ENCODE measurements at places on chromosomes 12 and 14.
A peak's percentile ranks its signal among the peaks of the same experiment; 100 is the strongest.

GRCh38 chr12:18521461-18521860 lies 216.4 kb downstream of the PLCZ1 start:
- no peak for DNase-seq

DNA sequence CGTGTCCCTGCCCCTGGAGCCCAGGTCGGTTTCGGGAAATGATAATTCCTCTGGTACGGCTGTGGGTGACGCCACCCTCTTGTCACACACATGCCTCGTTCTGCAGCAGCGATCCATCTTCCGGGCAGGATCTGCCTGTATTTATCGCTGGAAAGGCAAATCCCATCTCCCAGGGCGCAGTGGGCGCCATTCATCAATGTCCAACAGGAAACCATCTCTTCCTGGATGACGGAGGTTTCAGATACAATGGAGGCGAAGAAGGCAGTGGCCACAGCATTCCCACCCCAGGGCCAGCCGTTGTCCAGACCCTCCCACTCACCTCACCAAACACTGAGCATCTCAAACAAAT lies 74.2 kb downstream of the NOC4L start:
- DNase-seq, result no peak

DNA sequence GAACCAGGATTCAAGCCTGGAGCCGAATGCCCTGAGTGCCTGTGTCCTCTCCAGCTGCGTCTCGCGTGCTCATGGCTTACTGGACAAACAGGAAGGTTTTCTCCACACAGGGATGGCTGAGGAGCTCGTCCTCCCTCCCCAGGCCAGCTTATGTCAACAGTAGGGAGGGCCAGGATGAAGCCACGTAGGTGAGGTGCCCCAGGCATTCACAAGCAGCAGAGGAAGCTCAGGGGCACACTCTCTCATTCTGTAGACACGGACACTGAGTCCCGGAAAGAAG lies 49.3 kb downstream of the TRPV4 start:
- no peak for DNase-seq

- no peak for DNase-seq
These were observed 403.1 kb downstream of the TMEM121 start for GRCh38 chr14:105929327-105930081.

DNA sequence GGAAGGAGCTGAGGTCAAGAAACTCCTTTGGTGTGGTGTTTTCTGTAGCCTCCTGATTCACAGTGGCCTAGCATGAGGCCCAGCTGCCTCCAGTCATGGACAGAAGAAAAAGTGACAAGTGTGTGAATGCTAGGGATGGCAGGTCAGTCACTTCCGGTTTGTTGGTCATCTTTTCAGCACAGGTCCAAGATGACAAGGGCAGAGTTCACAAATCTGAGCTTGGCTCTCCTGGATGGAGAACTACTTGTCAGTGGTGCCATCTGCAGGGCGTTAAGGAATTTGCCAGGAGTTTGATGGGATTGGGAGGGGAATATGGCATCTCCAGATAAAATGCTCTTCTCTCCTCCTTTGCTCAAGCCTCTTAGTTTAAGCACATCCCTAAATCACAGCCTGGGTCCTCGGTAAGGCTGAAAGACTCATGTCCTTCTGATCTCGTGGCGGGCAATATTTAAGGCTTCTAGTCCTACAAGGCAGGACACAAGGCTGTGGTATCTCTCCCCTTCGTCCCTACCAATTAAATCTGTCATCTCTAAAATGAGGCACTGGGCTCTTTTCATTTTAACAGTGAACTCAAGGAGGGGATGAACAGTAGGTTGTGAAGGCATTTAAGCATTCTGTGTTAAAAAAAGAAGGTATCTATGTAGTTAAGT lies 10.0 kb downstream of the TUBA1B start:
- DNase-seq, result no peak

- no peak for DNase-seq
These were observed 10.8 kb upstream of the GYS2 start for GRCh38 chr12:21615431-21615830.

DNA sequence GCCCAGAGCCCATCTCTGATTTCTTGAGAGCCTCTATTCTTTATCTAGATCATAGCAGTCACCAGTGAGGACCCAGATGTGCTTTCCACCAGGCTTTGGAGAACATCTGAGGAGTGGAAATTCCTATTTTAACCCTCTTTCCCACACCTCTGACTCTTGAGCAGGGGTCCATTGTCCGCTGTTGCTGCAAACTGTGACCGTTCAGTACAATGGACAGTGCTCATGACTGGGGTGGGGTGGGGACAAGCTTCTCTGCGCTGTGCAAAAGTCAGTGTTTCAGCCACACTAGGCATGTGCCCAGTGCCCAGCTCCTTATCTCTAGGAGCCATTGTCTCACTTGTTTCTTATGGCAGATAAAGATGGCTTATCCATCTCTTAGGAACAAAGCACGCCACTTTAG lies 16.9 kb upstream of the KRT7 start:
- DNase-seq, result no peak

DNA sequence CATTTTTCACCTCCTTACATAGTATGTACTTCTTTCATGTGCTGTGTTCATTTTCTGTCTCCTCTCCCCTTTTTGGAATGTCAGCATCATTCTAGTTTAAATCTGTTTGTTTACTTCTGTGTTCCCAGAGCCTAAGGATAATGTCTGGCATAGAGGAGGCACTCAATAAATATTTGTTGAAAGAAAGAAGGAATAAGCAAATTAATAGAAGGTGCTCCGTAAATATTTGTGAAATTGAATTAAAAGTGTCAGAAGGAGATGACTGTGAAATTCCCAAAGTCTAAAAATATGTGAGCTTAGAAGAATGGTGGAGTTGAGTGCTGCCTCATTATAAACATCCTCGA lies 3.3 kb upstream of the CDKN1B start:
- DNase-seq, result no peak

- DNase-seq, result no peak
These were observed 46.4 kb downstream of the TCHP start for GRCh38 chr12:109946505-109946904.

GRCh38 chr14:63164108-63164683 lies 40.0 kb upstream of the RHOJ start:
- no peak for DNase-seq

DNA sequence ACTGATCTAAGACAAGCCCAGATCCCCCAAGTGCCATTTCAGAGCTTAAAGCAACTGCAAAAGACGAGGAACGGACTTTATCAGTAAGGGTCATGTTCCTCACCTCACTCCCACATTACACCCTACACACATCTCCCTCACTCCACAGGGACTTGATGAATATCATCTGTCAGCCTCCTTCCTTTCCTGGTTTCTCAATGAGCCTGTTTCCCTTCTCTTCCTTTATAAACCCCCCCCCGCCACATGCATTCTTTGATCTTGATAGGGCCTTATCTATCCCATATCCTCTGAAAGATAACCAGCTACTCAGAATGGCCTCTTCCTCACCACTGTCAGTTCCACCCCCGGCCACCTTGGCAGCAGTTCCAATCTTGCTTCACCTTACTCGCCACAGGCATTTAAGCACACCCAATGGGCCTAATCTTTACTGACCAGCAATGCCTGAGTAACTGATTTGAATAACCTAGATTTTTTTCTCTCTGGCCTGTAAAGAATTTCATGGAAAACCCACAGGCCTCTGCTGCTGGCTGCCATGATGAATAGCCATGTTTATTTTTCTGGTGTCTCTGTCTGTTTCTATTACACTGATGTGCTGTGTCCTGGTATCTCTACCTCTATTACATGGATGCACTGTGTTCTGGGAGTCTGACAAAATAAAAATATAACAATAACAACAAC lies 138.7 kb downstream of the PHLDA1 start:
- no peak for DNase-seq

GRCh38 chr14:81172353-81172752 lies 48.4 kb downstream of the GTF2A1 start:
- DNase-seq, result no peak

GRCh38 chr14:76713121-76713520 lies 48.1 kb upstream of the VASH1 start:
- no peak for DNase-seq

DNA sequence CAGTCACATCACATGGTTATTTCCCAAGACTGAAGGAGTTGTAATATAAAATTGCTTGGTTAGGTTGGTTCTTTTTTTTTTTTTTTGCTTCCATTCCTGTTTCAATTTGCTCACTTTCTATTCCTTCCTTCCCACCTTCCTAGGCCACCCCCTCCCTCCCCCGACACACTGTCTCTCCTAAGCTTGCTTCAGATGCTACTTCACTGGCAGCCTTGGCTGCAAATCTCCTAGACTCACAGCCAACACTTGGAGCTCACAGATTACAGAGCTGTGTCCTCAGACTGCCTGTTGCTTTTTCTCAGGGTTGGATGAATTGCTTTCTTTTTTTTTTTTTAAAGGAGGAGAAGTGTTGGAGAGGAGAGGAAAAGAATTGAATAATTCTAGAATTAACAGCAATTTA lies 77.3 kb upstream of the GRIN2B start:
- no peak for DNase-seq

DNA sequence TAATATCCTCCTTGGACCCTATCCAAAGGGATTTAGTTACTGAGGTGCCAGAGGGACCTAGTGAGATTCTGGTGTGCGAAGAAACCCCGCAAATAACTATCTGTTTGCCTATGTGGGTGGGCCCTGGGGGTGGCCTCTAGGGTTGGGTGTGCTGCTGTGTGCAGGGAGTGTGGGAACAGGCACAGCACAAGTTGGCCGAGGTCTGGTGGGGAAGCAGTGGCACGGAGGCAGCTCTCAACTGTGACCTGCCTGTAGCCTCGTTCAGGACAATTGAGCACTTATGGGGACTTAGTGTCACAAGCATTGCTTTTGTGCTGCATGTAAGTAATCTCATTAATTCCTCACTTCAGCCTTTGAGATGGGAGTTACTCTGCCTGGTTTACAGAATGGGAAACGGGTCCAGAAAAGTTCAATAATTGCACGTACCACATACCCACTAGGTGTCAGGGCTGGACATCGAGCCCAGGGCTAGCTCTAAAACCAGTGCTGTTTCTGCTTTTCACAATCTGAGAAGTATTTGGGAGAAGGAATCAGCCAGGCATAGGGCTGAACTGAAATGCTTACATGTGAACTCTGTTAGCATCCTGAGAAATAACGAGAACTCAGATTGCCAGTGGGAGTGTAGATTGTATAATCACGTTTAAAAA lies 58.8 kb downstream of the TECPR2 start:
- DNase-seq, result no peak

GRCh38 chr14:101875727-101876554 lies 88.4 kb upstream of the DYNC1H1 start:
- no peak for DNase-seq

- peak; percentile 45 for DNase-seq
These were observed at the start of gene SELPLG for GRCh38 chr12:108633534-108634248. SELPLG (minus strand) TSS chr12:108633894; CDS start chr12:108624307, 9,587 bp downstream.

GRCh38 chr12:119783787-119784186 lies 93.3 kb downstream of the CIT start:
- no peak for DNase-seq

- DNase-seq, result no peak
These were observed 256.3 kb upstream of the SFSWAP start for GRCh38 chr12:131454418-131455217.

DNA sequence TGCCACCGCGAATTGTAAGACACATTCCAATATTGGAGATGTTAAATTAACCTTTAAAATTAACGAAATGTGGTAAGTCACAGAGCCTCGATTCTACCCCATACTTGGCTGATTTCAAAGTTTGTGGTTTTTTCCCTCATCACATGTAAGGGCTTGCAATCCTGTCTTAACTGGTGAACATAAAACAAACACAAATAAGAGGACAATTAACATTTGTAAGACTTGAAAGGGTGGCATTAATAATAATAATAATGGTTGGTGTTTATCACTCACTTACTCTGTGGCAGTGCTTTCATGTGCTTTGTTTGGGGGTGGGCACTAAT lies 26.6 kb downstream of the PPFIBP1 start:
- no peak for DNase-seq

- DNase-seq, result no peak
These were observed at the start of gene MSRB3 for GRCh38 chr12:65278576-65279368. MSRB3 (plus strand) TSS chr12:65278683; CDS start chr12:65308580, 29,897 bp downstream.

DNA sequence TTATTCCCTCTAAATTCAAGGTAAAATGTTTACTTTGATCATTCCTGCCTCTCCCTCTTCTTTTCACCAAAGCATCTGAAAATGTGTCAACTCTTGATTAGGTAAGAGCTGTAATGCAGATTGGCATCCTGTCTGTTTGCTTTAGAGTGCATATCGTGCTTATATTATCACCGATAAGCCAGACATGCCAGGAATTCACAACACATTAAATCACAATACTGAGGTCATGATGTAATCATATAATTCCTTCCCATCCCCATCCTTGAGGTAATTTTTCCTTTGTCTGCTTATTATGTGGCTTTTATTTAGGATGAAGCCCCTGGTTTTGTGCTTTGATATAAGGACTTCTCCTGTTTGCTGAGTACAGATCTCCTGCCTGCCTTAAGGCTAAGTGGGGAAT lies 10.2 kb downstream of the DDX47 start:
- no peak for DNase-seq

DNA sequence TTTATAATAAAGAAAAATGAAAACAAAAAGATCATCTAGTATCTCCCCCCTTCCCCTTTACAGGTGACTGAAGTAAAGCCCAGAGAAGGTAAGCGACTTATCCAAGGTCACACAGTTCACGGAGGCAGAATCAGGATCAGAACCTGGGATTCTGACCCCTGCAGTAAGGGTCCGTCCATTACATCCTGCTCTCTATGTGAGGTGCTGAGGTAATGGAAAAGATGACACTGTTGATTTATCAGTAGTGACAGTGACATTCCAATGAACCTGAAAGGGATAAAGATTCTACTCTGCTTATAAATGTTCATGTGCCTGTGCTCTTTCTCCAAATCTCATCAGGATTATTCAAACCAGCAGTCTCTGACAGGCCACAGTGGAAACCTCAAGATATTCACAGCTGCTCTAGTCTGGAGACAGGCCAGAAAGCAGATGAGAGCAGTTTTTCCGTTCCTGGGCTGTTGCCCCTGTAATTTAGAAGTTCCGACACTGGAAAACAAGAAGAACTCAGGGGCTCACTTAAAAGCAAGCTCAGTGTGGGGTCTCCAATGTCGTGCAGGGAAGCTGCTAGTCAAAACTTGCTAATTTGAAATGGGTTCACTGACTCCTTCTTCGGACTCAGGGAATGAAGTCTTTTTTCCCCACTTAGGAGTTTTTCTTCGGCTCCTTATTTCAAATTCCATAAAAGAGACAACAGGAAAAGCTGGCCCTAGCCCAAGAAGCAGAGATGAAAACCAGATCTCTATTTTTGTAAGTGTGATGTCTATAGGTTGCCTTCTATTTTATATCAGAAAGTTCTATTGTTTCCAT lies 131.8 kb upstream of the EEA1 start:
- DNase-seq, result no peak
